Progenitor cell of endocrine pancreas (in vitro differentiated cells): ENCODE measurements at places on chromosomes 2 and 18.

DNA sequence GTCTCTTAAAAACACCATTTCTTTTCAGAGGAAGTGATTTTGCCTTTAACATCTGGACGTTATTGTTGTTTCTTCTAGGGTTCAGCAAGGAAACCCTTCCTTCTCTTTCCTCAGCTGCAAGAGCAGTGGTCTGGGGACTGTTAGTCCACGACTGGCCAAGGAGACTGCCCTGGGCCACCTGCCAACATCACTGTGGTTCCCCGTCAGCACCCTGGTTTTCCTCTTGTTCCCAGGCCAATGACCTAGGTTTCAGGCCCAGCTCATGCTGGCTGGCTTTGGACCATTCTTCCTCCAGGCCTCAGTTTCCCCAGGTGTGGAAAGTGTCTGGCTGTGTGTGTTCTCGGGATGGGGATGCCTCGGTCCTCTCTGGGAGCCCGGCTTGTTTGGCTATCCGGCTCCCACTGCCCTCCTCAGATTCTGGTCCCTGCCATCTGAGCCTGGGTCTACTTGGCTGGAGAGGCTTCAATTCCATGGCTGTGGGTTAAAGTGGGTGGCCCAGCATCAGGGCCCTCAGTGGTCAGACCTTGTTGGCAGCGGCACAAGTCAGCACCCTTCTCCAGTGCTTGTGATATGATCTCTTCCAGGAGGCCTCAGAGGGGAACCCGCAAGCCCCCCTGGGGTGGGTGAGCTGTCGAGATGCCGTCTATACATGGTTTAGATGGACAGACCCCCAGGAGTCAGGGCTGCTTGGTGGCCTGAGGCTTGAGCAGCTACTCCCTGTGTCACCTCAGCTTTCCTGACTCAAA is 234.3 kb upstream of the HS6ST1 start:
- DNase-seq = no peak
- peaks cover 14% of the 10 kb centered on the region for H3K27me3 ChIP-seq
- H3K36me3 ChIP-seq = no peaks in the 10 kb centered on the region
- H3K4me1 ChIP-seq = no peaks in the 10 kb centered on the region
- no peak overlapping the region for H3K27ac ChIP-seq
- no peak overlapping the region for H3K4me3 ChIP-seq

GRCh38 chr2:229152674-229153073 is 118.4 kb downstream of the PID1 start:
- H3K36me3 ChIP-seq = no peaks in the 10 kb centered on the region
- H3K27ac ChIP-seq = no peak overlapping the region
- H3K4me3 ChIP-seq = no peak overlapping the region
- H3K4me1 ChIP-seq = peaks cover 2% of the 10 kb centered on the region

- H3K36me3 ChIP-seq = no peaks in the 10 kb centered on the region
- no peak for DNase-seq
Observed at GRCh38 chr18:25360301-25360899, 8.4 kb upstream of the ZNF521 start.

- no peak overlapping the region for H3K4me3 ChIP-seq
- H3K36me3 ChIP-seq = no peaks in the 10 kb centered on the region
- no peak for DNase-seq
- peaks cover 3% of the 10 kb centered on the region for H3K4me1 ChIP-seq
- H3K27ac ChIP-seq = peak overlapping the region; percentile 19
Observed at GRCh38 chr2:157891643-157892041, 15.5 kb upstream of the ACVR1 start.

- H3K27me3 ChIP-seq = peaks cover 13% of the 10 kb centered on the region
- DNase-seq = no peak
- H3K27ac ChIP-seq = no peak overlapping the region
Observed at GRCh38 chr2:637406-637776, 39.8 kb downstream of the TMEM18 start.

DNA sequence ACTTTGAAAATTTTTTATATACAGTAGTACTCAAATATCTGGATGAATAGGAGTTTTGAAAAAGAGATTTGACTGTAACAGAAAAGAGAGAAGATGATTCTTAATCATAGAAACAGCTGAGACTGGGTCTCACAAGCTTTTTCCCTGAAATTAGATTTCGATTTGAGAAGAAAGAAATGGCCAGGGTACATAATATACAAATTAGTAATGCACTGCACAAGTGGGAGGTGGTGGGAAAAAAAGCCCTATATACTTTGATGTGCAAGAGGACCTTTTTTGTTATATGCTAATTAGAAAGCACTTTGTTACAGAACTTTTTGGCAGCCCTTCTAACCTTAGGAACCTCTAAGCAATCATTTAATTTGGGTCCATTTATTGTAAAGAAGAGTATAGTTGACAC is 62.9 kb downstream of the EML4 start:
- H3K4me3 ChIP-seq = no peak overlapping the region
- no peaks in the 10 kb centered on the region for H3K36me3 ChIP-seq
- no peak for DNase-seq
- no peak overlapping the region for H3K27ac ChIP-seq

GRCh38 chr18:59029663-59030429 is 109.8 kb upstream of the SEC11C start:
- no peak for DNase-seq
- H3K4me1 ChIP-seq = no peaks in the 10 kb centered on the region
- no peak overlapping the region for H3K4me3 ChIP-seq
- no peaks in the 10 kb centered on the region for H3K36me3 ChIP-seq
- H3K27me3 ChIP-seq = no peaks in the 10 kb centered on the region
- no peak overlapping the region for H3K27ac ChIP-seq

DNA sequence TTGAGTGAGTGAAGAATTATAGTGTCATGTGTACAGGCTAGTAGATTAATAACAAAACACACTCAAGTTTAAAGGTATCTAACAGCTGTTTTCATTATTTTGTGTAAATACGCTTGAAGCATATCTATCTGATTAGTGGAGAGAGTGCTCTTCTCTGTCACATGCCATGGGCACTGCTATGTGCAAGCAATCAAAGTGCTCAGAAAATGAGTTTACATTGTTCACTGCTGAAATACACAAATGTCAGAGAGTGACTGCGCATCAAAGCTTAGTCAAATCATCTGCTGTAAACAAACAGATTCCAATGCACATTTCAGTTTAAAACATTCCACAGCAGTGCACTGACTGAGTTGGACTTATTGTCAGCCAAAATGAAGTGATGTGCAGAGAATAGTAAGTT is 423.4 kb downstream of the ZEB2 start:
- H3K4me3 ChIP-seq = no peak overlapping the region
- DNase-seq = no peak
- no peak overlapping the region for H3K27ac ChIP-seq
- no peaks in the 10 kb centered on the region for H3K27me3 ChIP-seq
- H3K36me3 ChIP-seq = no peaks in the 10 kb centered on the region

DNA sequence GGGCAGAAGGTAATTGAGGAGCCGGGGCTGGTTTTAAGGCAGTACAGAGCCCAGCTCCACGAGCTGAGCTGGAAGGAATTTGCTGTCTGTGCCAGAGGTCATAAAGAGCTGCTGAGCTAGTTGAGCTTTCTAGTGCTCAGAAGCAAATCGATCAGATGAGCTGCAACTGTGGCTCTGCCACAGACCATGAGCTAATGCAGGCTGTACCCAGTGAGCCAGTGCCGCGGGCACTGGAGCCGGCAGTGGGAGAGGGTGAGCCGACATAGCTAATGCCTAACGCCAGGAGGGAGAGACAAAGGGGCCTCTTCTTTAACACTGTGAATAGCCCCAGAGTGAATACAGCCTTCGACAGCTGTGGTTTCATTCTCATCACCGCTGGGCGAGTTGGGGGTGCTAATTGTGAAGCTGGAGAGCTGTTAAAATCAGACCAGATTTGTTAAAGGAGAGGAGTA is 410.1 kb upstream of the TCF4 start:
- H3K4me3 ChIP-seq = no peak overlapping the region
- DNase-seq = no peak
- H3K27ac ChIP-seq = no peak overlapping the region

GRCh38 chr2:98588880-98589431 is 19.4 kb downstream of the COA5 start:
- peaks cover 3% of the 10 kb centered on the region for H3K4me1 ChIP-seq
- peaks cover 9% of the 10 kb centered on the region for H3K36me3 ChIP-seq
- H3K4me3 ChIP-seq = no peak overlapping the region
- no peak for DNase-seq
- no peaks in the 10 kb centered on the region for H3K27me3 ChIP-seq

DNA sequence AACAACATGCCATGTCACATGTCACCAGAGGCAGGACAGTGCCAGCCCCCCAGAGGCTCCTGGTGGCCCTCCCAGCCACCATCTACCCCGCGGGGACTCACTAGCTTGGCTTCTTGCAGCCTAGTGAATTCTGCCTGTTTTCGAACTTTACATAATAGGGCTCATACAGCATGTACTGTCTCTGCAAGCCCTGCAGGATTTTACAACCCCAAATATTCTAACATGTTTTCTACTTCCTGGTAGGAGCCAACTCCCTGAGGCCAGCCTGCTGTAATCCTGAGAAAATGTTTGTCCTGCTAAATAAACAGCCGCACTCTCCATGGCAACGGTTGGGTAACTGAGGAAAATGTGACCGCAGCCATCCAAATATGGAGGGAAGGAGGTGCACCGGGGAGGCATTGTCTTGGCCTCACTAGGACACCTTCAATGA is 2.7 kb downstream of the PER2 start:
- no peak for DNase-seq
- peak overlapping the region; percentile 95 for H3K27ac ChIP-seq
- peak overlapping the region; percentile 83 for H3K4me3 ChIP-seq

DNA sequence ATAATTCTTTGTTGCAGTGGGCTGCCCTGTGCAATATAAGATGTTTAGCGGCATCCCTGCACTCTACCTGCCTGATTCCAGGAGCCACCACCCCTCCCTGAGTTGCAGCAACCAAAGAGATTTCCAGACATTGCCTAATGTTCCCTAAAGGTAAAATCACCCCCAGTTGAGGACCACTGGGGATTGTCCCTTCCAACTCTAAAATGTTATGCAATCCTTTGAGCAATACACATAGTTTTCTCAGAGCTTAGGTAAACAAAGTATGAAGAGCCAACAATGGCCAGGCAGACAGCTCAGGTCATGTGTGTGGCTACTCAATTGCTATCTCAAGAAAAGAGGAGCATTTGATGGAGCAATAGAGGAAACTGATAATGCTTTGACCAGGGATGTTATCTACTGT is 87.0 kb downstream of the XDH start:
- H3K27ac ChIP-seq = no peak overlapping the region
- no peak for DNase-seq
- H3K36me3 ChIP-seq = no peaks in the 10 kb centered on the region
- peaks cover 21% of the 10 kb centered on the region for H3K27me3 ChIP-seq

GRCh38 chr2:144500563-144500962 is 19.4 kb downstream of the ZEB2 start:
- H3K4me1 ChIP-seq = peaks cover 17% of the 10 kb centered on the region
- H3K27me3 ChIP-seq = peaks cover 74% of the 10 kb centered on the region
- no peak overlapping the region for H3K4me3 ChIP-seq
- H3K36me3 ChIP-seq = no peaks in the 10 kb centered on the region
- DNase-seq = no peak

- no peak overlapping the region for H3K27ac ChIP-seq
- DNase-seq = no peak
- H3K36me3 ChIP-seq = no peaks in the 10 kb centered on the region
- no peak overlapping the region for H3K4me3 ChIP-seq
- H3K4me1 ChIP-seq = peaks cover 6% of the 10 kb centered on the region
- peaks cover 43% of the 10 kb centered on the region for H3K27me3 ChIP-seq
Observed at GRCh38 chr2:15750822-15751329, 159.2 kb downstream of the DDX1 start.

DNA sequence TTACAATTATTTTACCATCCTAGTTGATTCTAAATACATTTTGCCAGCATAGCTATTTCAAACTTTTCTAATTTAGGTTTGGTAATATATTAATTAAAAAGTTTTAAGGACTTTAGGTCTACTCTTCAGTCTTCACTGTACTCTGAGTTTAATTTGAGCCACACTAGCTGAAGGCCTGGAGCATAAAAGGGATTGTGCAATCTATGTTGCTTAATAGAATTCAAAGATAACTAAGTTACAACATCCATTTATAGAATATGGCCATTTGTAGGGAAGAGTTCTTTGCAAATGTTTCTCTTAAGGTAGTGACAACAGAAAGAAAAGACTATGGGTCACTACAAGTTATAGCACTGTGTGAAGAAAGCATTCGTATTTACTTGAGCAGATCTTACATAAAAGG is 702.2 kb upstream of the NRXN1 start:
- H3K4me1 ChIP-seq = peaks cover 6% of the 10 kb centered on the region
- no peaks in the 10 kb centered on the region for H3K27me3 ChIP-seq
- H3K27ac ChIP-seq = no peak overlapping the region

GRCh38 chr2:178114462-178114861 is 2.2 kb downstream of the RBM45 start:
- H3K27ac ChIP-seq = no peak overlapping the region
- peak overlapping the region; percentile 31 for H3K4me3 ChIP-seq
- no peaks in the 10 kb centered on the region for H3K36me3 ChIP-seq
- no peak for DNase-seq
- peaks cover 6% of the 10 kb centered on the region for H3K4me1 ChIP-seq

DNA sequence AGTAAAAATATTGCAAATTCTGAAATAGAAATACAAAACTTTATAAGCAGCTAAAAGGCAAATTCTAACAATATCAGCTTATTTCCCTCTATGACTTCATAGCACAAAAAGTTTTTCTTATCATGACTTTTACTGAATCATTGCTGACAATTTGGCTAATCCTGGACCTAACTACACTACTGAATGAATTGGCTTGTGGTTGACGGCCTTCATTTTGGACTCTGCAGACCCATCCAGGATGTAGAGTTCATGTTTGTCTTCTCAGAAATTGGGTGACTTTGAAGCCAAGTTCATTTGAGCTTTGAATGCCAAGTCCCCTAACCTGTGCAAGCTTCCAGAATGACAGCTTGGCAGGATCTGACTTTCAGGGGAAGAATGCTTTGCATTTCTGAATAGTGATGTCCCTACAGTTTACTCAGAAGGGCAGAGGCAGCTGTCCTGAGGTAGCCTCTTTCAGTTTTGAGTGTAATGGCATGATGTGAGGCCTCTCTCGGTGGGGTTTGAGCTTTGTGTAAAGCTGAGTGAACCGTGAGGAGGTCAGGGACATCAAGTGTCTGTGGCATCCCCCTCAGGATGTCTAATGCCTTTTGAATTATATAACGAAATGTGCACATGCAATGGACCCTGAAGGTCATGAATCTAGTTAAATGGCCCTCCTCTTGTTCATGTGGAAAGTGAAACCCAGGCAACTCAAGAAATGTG is 48.0 kb downstream of the EFEMP1 start:
- no peak for DNase-seq
- peaks cover 5% of the 10 kb centered on the region for H3K36me3 ChIP-seq
- peaks cover 1% of the 10 kb centered on the region for H3K4me1 ChIP-seq
- H3K27ac ChIP-seq = no peak overlapping the region
- H3K27me3 ChIP-seq = no peaks in the 10 kb centered on the region
- H3K4me3 ChIP-seq = no peak overlapping the region

GRCh38 chr2:220455351-220455990 is 828.0 kb downstream of the SLC4A3 start:
- no peaks in the 10 kb centered on the region for H3K36me3 ChIP-seq
- DNase-seq = no peak
- H3K27me3 ChIP-seq = peaks cover 9% of the 10 kb centered on the region
- peaks cover 4% of the 10 kb centered on the region for H3K4me1 ChIP-seq

GRCh38 chr2:610491-610890 is 66.7 kb downstream of the TMEM18 start:
- H3K36me3 ChIP-seq = no peaks in the 10 kb centered on the region
- H3K4me1 ChIP-seq = no peaks in the 10 kb centered on the region
- DNase-seq = no peak
- no peak overlapping the region for H3K4me3 ChIP-seq

GRCh38 chr18:21759836-21760235 is 19.2 kb downstream of the MIB1 start:
- DNase-seq = no peak
- no peaks in the 10 kb centered on the region for H3K36me3 ChIP-seq
- H3K4me1 ChIP-seq = peaks cover 24% of the 10 kb centered on the region
- H3K27me3 ChIP-seq = no peaks in the 10 kb centered on the region
- no peak overlapping the region for H3K27ac ChIP-seq

GRCh38 chr18:10950876-10951630 is 198.3 kb downstream of the PIEZO2 start:
- DNase-seq = no peak
- peaks cover 2% of the 10 kb centered on the region for H3K27me3 ChIP-seq
- peak overlapping the region; percentile 27 for H3K27ac ChIP-seq
- H3K36me3 ChIP-seq = peaks cover under 1% of the 10 kb centered on the region
